RCC 7860 (cell line): ENCODE measurements at places on chromosomes 12 and 14.

DNA sequence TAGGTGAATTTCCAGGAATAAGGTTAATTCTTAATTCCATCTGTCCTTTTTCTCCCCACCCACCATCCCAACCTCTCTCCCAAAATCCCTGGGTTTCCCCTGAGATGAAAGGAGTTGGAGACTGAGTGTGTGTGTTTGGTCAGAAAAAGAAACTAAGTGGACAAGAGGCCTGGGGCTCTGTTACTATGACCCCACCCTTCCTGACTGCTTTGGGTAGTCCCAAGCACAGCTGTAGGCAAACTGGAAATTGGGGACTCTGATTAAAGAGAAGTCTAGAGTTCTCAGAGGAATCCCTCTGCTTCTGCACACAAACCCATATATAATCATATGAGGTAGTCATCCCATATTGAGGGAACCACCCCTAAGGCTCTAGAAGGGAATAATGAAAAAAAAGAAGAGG, 7.0 kb upstream of the HOXC12 start:
- DNase-seq = no peak

DNA sequence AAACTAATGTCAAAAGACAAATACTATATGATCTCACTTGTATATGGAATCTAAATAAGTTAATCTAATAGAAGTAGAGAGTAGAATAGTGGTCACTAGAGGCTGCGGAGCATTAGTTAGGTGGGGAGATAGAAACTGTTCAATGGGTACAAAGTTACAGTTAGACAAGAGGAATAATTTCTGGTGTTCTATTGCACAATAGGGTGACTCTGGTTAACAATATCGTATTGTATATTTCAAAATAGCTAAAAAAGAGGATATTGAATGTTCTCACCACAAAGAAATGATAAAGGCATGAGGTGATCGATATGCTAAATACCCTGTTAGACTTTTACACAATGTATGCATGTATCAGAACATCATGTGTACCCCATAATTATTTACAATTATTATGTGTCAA, 42.9 kb downstream of the IGF1 start:
- DNase-seq = no peak

GRCh38 chr12:32756476-32757066, 874 bp upstream of the YARS2 start:
- DNase-seq = no peak

- DNase-seq = no peak
Measured at GRCh38 chr14:90491911-90492531, 95.2 kb downstream of the CALM1 start.

DNA sequence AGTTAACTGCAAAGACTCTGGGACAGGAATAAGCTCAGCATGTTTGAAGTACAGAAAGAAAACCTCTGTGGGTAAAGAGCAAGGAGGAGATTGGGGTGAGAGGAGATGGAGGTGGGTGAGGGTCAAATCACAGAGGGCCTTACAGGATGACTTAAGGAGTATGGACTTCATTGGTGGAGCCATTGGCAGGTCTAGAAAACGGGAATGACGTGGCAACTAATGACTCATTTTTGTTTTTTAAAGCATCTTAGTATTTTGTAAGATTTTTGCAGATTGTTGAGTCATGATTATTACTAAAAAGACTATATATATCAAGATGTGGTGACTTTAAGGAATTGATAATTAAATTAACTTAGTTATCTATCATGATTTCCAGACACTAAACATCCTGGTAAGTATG, 18.5 kb downstream of the UTP20 start:
- DNase-seq = no peak

DNA sequence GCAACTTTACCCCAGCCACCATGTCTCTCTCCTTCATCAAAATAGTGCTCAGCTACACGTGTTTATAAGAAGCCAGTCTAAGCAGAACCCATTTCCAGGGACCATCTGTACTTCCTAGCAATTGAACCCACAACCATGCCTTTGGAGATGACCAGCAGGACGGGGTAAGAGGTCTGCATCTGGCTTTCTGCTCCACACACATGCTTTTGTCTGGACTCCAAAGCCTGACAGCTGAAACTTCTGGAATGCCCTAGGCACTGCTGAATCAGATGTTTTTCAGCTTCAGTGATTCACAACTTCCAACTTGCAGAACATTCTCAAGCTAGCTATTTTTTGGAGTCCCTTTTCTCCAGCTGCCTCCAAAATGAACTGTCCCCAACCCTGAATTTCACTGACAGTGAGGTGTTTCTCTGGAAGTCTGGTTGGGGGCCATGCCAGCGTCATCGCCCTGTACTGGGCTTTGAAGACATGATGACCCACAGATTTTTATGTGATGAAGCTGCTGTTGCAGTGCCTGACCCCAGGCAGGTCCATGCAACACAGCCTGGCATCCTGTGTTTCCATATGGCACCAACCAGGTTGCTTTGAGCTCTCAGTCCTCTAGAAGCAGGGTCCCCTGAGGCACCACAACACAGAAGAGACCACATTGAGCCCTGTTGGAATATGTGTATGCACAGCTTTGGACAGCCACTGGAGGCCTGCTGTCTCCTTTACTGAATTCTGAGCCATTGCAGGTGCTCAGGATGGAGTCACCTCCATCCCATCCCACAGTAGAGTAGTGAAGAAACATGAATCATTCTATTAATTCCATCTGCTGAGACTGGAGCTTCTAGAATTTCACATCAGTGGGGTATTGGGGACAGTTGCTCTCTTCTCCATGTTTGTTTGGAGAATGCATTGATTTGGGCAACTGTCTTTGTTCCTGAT, 80.2 kb downstream of the NUAK1 start:
- no peak for DNase-seq
